ENCODE measurements at places on chromosomes 2 and 18.
A peak's percentile ranks its signal among the peaks of the same experiment; 100 is the strongest.

GRCh38 chr2:28359222-28360057, 33.2 kb upstream of the FOSL2 start:
- peak; percentile 40 for DNase-seq

DNA sequence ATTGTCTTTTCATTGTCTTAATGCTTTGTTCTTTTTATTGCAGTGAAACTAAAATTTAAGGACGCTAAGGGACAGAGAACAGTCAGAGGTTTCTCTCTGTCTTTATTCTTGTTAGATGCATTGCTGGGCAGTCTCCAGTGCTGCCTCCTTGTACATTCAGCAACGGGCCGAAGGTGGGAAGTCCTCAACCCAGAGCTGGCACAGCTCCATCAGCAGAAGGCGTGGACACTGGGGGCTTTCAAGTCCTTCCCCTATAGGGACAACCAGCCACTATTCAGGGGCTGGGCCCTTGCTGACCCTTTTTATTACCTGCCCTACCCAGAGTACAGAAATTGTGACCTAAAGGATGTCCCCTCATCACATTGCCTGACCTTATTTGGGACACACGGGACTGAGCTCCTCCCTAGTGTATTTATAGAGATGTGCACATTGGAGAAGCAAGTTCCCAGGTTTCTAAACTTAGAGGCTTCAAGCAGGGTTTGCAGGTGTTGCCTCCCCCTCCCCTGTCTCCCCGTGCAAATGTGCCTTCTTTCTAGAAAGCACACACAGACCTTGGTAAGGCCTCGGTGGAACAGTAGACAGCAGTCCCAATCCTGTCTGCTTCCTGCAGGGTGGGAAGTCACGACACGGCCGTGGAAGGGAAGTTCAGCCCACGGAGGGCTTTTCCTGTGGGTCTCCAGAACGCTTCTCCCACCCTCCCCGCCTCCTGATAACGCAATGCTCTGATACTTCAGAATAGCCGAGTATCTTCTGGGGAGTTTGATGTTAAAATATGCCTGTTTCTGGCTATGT, 68.2 kb downstream of the ZCCHC2 start:
- no peak for DNase-seq

DNA sequence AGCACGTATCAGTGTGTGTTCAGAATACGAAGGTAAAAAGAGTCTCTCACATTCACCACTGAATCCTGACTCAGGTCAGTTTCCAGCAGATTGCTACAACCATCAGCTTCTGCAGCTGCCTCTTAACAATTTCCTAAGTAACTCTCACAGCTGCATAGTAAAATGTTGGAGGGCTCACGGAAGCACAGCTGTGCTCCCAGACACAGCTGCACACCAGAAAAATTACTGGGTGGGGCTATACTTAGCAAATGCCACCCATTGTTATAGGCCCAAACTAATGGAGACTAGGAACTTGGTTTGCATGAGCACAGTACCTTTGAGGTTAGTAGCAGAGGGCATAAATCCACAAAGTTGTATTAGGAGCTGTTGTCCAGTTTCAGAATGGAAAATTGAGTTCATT, 153.9 kb upstream of the ERBB4 start:
- no peak for DNase-seq

- DNase-seq: peak; percentile 92
These were observed 3.7 kb upstream of the TUBA4B start for GRCh38 chr2:219249203-219249980.

GRCh38 chr2:29559578-29559977, 361.8 kb downstream of the ALK start:
- no peak for DNase-seq
